ENCODE measurements at places on chromosomes 16 and 17.

DNA sequence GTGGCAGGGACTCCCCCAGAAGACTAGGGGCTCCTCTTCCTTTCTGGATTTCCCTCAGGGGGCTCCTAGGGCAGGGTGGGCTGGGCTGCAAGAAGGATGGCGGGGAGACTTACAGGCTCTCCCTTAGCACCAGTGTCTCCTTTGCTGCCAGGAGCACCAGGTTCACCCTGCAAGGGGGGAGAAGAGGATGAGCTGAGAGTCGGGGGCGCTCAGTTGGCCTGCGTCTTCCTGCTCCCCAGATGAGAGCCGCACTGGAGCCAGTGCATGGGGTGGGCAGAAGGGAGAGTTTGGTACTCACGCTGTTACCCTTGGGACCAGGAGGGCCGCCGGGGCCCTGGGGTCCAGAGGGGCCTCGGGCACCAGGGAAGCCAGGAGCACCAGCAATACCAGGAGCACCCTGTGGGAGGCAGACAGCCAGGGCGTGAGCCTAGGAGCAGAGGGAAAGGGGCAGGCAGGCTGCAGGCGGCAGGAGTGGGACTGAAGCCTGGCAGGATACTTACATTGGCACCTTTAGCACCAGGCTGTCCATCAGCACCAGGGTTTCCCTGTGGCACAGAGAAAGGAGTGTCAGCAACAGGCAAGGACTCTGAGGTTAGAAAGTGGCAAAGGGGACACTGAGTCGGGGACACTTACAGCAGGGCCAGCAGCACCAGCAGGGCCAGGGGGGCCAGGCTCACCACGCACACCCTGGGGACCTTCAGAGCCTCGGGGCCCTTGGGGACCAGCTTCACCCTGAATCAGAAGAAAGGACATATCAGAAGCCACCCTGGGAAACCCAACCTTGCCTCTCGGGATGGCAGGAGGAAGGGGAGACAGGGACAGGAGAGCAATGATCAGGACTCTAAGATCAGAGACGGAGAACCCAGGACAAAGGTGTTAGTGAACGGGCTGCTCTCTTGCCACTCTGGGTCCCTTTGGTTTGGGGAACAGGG lies 6.2 kb downstream of the COL1A1 start:
- DNase-seq, result no peak

GRCh38 chr17:60325730-60326524 lies 66.0 kb downstream of the USP32 start:
- no peak for DNase-seq

DNA sequence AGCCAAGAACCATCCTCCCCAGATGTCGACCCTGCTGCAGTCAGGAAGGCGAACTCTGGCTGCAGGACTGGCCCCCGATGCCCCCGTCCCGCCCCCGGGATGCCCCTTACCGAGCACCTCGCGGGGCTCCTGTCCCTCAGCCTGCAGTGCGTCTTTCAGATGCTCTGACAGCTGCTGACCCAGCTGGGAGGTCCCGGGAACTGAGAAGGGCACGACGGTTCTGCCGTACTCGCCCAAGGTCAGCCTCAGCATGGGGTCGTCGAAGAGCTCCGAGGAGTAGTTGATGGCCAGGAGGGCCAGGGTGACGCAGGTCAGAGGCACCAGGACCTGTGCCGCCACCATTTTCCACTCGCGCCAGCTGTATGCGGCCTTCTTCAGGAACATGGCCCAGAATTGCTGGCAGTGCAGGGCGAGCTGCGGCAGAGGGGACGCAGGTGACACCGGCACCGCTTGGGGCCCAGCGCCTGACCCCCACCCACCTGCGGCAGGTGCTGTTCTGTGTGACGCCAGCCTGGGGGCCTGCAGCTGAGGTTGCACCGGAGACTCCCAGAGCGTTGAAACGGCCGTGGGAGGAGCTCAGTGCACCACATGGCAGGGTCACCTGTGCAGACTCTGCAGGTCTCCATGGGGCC lies 20.1 kb upstream of the RNPS1 start:
- no peak for DNase-seq

- no peak for DNase-seq
Measured at GRCh38 chr17:77164483-77165091, 23.8 kb downstream of the SEC14L1 start.

GRCh38 chr16:606656-607307 lies 16.9 kb downstream of the RAB40C start:
- peak; percentile 94 for DNase-seq

- DNase-seq, result no peak
Measured at GRCh38 chr16:12794486-12795387, 8.9 kb downstream of the CPPED1 start.

DNA sequence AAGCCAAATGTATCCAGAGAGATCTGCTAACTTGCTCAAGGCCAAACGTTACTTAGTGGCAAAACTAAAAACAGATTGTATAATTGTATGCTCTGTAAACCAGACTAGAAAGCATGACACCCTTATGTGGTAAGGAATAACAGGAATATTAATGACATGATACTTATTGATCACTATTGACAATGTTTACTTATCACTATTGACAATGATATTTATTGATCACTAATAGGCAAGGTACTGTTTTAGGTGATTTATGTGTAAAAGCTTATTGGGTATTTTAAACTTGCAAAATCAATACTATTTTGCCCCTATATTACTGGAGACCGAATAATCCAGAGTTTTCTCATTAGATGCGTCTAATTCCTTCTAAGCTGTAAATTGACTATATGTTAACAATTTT lies 985.1 kb downstream of the CDH11 start:
- DNase-seq, result no peak

DNA sequence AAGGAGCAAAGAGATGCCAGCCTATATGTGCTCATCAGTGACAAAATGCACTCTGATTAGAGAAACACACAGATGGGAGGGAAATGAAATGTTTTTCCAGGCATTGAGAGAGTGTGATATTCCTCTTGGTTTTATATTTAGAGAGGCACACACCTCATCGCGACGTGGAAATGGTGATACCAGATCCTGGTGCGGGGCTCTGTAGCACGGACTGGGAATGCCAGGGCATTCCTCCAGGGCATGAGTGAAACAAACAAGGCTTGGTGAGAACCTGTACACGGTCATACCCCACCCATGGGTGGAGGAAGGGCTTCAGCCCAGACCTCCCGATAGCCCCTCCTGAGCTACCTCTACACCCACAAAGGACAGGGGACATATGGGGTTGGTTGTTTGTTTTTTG lies 280.2 kb downstream of the C16orf95 start:
- no peak for DNase-seq

DNA sequence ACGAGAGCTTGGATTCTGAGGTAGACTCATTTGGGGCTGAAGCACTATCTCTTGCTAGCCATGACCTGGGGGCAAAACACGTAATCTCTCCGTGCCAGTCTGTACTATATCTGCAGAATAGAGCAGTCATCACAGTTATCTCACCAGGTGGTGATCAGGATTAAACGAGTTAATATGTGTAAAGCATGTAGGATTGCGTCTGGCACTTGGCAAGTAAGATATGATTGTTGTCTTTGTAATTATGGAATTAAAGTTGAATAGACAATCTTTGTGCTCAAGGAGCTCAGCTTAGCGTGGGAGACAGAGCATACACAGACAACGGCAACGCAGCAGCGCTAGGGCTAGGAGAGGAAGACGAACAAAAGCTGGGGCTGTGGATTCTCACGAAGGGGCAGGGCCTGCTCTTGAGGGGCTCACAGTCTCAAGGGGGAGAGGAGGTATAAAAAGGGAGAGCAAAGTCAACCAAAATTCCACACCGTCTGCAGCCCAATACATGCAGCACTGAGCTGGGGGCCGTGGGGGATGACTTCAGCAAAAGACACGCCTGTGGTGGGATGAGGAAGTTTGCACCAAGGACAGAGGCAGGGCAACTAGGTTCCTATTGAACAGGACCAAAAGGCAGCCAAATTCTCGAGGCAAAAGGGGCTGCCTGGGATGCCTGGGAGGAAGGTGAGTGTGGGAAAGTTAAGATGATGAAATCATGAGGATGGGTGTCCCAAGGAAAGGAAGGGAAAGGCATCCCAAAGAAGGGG lies 68.6 kb downstream of the SDK2 start:
- peak; percentile 72 for DNase-seq

GRCh38 chr16:73746554-73746953 lies 550.1 kb upstream of the PSMD7 start:
- no peak for DNase-seq

DNA sequence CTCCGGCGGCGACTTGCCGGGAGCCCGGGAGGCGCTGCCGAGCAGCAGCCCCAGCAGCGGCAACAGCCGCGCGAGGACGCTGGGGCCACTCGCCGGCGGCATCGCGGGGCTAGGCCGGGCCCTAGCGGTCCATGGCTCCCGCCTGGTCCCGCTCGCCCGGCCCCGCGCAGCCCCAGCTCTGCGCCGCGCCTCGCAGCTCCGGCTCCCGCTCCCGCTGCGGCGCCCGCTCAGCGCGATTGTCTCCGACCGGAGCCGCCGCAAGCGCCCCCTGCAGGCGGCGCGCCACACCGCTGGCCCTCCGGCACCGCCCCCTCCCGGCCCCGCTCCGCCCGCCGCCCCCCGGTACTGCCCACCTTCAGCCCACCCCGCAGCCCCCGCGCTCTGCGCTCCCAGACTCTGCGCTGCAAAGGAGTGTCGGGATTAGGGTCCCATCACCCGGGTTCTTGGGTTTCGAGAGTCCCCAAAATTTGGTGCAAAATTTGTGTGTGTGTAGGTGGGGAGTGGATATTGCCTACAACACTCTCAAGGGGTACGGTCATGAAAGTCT lies at the start of gene FAM171A2:
Gene FAM171A2 (minus strand): TSS at position 241 of the 547 bp plus-strand sequence. CDS start 139 bp downstream, at position 102.
- peak; percentile 81 for DNase-seq

- DNase-seq, result no peak
Measured at GRCh38 chr17:75144816-75145512, 9.3 kb downstream of the JPT1 start.

- DNase-seq, result no peak
Measured at GRCh38 chr16:22001591-22001990, 675 bp upstream of the PDZD9 start.

DNA sequence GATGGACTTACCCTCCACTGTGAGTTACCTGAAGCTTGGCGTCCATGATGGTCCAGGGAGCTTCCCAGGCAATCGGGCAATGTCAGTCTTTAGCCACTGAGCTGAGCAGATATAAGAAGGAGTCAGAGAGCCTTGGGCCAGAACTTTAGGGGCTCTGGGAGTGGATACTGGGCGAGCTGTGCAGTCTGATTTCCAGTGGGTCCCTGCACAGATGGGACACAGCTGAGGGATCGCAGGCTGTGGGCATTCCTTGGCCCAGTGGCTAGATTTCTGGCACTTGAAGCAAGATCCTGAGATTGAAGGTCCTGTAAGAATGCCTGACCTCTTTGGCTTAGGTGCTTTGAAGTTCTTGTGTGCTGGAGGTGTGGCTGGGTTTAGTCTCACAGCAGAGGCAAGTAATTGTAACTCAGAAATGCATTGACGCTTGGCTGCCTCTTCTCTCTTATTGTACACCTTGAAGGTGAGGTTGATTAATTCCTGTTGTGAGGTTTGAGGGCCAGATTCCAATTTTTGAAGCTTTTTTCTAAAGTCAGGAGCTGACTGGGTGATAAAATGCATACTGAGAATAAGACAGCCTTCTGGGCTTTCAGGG lies 2283.8 kb downstream of the TP53TG3F start:
- no peak for DNase-seq

GRCh38 chr16:261031-261691 lies 14.6 kb downstream of the RGS11 start:
- no peak for DNase-seq

- no peak for DNase-seq
Measured at GRCh38 chr16:57245472-57246113, 534 bp downstream of the ARL2BP start.

DNA sequence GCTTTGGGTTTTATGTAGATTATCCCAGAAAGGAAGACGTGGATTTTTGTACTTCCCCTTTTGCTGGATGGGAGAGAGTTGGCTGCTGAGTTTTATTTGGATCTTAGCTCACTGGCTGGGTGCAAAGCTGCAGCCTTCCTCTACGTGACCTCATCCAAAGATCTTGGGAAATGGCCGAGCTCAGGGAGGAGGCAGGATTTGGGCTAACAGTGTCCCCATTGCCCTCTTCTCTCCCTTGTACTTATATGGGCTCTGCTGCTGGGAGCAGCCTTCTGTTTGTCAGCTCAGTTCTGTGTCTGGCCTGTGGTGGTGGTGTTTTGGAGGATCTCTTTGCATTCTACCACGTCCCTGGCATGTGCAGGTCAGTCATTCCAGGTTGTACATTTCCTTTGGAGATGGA lies 2.0 kb downstream of the AOC3 start:
- no peak for DNase-seq

- DNase-seq, result no peak
Measured at GRCh38 chr16:14304891-14305460, 233.9 kb downstream of the MRTFB start.

DNA sequence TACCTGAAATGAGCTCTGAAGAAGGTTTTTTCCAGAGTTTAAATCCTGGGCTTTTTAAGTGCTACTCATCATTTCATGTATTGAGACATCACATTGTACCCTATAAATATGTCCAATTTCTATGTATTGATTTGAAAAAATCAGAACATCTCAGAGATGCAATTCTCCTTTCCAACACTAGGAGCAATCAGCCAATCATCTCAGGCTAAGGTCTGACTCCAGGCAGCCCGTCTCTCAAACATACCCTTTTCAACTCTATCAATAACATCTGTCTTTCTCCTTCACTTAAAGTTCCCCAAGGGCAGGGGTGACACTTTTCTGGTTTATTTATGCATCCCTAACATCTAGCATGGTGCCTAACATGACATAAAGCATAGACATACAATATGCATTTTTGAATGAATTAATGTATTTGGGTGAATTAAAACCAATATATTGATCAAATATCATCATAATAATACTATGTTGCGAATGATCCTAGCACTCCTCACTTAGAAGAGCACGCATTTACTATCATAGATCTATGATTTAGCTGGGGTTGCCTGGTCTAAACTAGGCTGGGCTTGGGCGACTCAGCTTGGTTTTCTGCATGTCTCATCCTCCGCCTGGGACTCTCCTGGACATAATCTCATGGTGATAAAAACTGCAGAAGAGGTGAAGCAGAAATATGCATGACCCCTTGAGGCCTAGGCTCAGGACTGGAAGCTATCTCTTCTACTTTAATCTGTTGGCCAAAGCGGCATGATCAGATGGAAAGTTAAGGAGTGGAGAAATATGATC lies 5.2 kb upstream of the CDH11 start:
- DNase-seq, result no peak

GRCh38 chr16:53912155-53912554 lies 208.2 kb downstream of the FTO start:
- DNase-seq, result no peak

GRCh38 chr17:42183741-42184711 lies 1.2 kb downstream of the HCRT start:
- DNase-seq, result peak; percentile 84

DNA sequence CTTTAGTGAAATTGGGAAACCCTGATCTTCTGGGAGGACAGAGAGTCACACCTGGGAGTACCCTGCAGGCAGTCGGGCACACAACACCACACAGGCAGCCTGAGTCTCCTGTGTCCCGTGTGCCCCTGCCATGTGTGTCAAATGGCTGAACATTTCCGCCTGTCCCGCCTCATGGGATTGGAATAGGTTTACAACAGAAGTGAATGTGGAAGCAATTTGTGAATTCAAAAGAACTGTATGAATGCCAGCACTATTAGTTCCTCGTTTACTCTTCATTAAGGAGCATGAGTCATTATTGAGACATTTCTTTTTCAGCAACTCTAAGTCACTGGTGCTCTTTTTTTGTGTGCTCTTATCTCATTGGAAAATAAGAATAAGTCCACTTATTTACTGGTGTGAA lies 226.5 kb downstream of the PMP22 start:
- DNase-seq, result no peak
